Ovary (tissue), 10 donors: ENCODE measurements at places on chromosomes 11 and 22. TPM values are rescaled to one million over a fixed set of nuclear protein-coding genes. Genes with fewer than 3 reads are reported as not detected.

Gene RASL10A
- polyA plus RNA-seq, result 0.30 TPM

Gene GRK3
- 1.0 TPM for polyA plus RNA-seq

Gene LRRC51
- polyA plus RNA-seq, result 20.9 TPM

DNA sequence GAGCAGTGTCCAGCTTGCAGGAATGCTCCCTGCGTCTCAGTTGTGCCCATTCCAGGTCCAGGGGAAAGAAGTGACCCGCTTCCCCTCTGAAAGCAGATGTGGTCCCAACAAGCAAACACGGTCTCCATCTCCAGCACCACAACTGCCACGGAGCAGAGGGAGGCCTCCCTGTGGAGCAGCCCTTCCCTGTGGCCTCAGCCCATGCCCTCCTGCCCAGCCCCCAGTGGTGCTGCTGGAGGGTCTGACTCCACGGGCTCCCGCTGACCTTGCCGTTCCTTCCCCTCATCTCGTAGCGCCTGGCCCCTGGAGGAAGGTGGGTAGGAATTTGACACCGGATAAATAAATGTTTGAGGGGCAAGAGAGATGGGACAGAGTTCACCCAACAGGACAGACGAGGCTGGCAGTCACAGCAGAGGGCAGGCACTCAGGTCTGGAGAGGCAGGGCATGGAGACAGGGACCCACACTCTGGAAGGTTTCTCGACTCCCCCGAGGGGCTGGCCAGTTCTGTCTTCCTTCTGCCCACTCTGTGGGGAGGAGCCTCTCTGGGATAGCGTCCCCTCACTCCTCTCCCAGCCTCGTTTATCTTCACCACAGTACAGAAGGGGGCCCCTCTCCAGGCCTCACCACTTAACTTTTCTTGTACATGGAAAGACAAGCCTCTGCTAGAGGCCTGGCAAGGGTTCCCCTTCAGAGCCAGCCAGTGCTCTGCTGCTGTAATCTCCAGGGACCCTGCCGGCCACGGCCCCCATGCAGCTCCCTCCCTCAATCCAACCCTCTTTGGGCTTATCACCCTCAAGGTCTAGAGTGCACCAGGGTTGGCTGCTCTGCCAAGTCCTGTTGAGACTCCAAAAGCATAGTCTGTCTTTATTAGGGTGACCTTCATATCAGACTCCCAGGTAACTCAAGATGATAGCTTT lies 7.5 kb upstream of the ST3GAL4 start:
- no peak for DNase-seq

GRCh38 chr11:128194216-128194615 lies 393.1 kb downstream of the ETS1 start:
- no peak for DNase-seq

DNA sequence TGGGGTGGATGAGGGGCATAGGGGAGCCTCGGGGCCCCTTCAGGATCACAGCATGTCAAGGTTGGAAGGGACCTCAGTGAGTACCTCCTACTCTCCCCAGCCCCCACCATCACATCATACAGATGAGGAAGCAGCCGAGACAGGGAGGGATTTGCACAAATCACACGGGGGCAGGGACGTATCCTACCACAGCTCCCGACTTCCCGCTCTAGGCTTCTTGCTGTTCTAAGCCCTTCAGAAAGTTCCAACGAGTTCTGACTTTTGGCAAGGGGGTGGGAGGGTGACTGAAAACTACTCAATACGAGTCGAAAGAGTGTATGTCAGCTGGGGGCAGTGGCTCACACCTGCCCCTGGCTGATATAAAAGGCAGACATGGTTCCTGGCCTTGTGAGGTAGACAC lies 4.7 kb upstream of the RAD9A start:
- DNase-seq, result no peak

DNA sequence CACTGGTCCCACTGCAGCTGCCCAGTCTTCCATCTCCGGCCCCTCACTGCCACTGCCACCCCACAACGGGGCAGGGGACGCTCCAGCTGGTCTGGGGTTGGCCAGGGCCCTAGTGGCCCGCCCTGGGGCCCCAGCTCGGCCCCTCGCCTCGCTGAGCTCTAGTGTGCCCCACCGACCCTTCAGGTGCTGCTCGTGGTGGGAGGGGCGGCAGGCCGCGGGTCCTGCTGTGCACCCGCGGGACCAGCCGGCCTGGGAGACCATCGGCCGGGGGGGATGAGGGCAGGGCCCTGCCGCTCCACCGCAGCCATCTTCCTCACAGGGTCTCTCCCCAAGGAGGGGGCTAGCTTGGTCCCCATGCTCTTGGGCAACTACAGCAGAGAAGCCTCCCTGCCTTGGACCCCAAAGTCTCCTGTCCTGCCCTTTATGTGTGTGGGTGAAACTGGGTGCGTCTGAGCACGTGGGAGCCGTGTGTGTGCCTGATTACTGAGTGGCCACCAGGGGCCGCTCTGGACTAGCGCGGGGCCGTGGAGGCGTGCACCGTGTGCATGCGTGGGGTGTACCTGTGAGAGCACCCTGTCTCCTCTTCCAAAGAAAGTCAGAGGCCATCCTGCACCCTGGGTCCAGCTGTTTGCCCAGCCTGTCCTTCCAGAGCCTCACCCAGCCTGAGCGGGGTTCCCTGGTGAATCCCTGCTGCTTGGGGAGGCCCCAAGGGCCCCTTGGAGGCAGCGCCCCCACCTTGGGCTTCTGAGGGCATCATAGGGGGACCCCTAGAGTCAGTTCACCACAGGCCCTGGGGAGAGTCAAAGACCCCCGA lies 6.0 kb upstream of the ACR start:
- no peak for DNase-seq

- DNase-seq, result no peak
Observed at GRCh38 chr11:116773203-116774097, 663 bp upstream of the BUD13 start.

DNA sequence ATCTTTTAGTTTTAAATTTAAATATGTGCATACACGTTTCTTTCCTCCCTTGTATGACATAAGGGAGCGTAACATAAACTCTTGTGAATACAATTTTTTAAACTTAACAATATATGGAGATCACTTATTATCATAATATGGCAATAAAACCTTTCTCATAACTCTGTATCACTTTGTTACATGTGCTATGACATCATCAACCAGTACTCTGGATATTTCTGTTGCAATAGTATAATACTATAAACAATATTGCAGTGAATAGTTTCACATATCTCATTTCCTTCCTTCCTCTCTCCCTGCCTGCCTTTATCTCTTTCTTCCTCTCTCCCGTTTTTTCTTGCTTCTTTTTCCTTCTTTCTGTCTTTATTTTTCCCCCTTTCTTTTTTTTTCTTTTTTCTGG lies 1278.0 kb upstream of the CNTN5 start:
- no peak for DNase-seq
